ENCODE measurements at places on chromosomes 5 and 9.
A peak's percentile ranks its signal among the peaks of the same experiment; 100 is the strongest.

GRCh38 chr5:106521701-106522100 lies 1149.0 kb downstream of the EFNA5 start:
- DNase-seq = peak; percentile 85

DNA sequence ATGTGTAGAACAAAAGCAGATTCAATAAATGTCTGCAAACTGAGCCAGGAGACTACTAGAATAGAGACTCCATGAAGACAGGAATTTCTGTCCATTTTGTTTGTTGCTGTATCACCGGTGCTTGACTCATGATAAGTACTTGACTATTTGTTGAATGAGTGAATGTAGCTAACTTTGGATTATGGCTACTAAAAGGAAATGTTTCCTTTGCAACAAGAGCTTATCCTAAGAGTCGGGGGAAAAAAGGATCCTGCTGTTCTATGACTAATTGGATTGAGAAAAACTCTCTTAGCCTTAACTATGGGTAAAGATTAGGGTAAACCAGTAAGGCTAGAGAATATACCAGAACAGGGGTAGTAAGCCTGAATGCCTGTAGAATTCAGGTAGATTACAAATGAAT lies 3.5 kb downstream of the PAIP1 start:
- no peak for DNase-seq

GRCh38 chr5:81848362-81848880 lies 97.5 kb upstream of the SSBP2 start:
- no peak for DNase-seq

DNA sequence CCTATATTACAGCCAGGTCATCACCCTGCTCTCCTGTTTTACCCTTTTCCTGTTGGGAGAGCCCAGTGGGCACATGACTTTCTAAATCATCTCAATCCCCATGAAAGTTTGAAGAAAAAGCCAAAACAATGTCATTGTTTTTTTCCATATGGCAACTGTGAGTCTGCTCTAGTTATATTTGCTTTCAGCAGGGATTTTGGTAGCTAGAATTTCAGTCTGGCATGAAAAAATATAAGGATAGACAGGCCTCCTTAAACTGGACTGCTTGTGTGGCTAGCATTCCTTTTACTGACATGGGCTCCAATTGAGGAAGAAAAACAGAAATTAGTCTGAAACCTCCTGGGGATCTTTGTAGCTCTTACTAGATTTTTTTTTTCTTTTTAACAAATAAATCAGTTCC lies 25.6 kb downstream of the MOCS2 start:
- no peak for DNase-seq

GRCh38 chr9:109304347-109304746 lies 16.5 kb downstream of the EPB41L4B start:
- DNase-seq = no peak

- no peak for DNase-seq
Measured at GRCh38 chr9:83005361-83005760, 57.6 kb downstream of the RASEF start.

GRCh38 chr5:39409033-39409432 lies 15.7 kb downstream of the DAB2 start:
- DNase-seq = no peak

GRCh38 chr5:163623986-163624385 lies 118.6 kb downstream of the MAT2B start:
- DNase-seq = no peak

GRCh38 chr5:8491254-8491653 lies 622.3 kb downstream of the MTRR start:
- no peak for DNase-seq

- DNase-seq = no peak
Measured at GRCh38 chr9:113962396-113962795, 86.3 kb downstream of the ZNF618 start.

DNA sequence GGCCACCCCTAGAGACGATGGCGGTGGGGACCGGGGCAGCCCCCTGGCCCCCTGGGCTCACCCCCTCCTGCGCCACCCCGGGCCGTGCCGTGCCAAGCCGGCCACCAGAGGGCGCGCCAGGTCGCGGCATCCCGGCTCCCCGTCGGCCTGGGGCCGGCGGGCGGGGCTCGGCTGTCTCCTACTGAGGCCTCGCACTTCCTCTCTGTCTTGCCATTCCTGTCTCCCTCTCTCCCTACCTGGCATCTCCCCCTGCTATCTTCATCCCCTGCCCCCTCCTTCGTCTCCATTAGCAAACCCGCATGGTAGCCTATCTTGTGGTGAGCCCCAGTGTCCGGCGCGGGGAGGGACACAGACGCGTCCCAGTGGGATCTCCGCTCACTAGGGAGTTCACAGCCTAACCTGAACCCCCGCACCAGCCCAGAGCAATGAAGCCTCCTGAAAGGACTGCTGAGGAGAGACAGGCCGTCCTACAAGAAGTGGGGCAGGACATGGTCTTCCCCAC lies 29.8 kb upstream of the FABP6 start:
- DNase-seq = peak; percentile 39

DNA sequence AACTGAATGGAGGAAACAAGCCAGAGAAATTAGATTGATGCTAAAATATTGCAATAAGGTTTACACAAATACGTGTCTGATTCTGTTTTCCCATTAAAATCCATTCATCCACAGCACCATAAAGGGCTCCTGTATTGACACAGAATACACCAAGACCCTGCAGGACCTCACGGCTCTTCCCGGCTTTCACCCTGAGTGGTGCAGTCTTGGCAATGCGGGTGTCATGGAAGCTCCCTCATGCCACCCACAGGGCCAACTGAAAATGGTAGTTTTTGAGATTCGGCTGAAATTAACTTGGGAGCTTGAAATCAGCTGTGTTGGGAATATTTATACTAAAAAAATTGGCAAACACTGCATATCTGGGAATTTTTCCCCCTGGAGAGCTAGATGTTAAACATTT lies 17.3 kb upstream of the EXOC3 start:
- DNase-seq = peak; percentile 57

GRCh38 chr9:4740638-4741364 lies at the start of gene AK3:
AK3 (minus strand) TSS chr9:4741202; CDS start chr9:4741087, 115 bp downstream.
- peak; percentile 91 for DNase-seq

- DNase-seq = no peak
Measured at GRCh38 chr5:161481922-161482321, 64.6 kb downstream of the GABRB2 start.

DNA sequence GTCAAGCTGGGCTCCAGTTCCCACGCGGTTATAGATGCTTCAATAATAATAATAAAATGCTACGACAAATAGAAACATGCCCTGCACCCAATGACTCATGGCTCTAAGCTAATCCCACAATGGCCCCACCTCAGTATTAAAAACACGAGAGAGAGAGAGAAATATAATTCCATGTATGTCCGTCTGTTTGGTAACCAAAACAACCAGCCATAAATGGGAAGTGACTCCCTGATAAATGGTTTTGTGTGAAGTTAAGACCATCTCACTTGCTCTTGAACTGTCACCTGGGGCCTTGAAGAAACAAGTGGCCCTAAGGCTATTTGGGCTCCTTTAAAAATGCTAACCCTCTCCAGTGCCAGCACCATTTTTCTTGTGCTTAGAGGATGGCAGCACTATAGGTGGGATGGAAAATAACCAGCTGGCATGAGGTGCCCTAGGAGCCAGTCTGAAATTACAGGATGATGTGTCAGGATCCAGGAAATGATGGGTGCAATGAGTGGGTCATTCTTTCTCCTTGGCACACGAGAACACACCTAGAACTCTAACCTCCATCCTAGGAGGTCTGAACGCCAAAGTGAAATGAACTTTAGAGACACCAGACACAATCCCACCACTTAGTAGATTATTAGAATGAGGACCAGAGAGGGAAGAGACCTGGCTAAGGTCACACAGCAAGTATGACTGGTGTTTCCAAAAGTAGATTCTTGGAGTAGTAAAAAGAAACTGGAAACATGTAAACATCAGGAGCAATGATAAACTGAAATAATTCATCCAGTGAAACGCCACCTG lies 35.7 kb upstream of the ADRB2 start:
- DNase-seq = peak; percentile 53

GRCh38 chr5:34556509-34556782 lies 99.7 kb upstream of the RAI14 start:
- DNase-seq = no peak

DNA sequence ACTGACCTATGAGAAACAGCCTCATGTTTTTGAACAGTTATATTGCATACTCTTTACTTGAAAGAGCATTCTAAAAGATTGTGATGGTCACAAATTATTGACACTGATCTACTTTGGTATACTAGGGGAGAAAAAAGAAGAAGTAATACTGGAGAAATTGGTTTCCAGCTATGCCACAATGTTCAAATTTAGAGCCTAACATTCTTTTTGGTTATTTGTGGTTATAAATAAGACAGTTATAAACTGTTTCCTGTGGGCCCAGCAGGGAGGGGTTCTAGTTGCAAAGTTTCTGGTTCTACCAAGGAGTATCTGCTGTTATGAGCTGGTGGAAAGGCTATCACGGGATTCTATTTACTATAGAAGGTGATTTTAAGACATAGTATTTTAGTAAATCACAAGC lies 4.8 kb downstream of the CWC27 start:
- no peak for DNase-seq

DNA sequence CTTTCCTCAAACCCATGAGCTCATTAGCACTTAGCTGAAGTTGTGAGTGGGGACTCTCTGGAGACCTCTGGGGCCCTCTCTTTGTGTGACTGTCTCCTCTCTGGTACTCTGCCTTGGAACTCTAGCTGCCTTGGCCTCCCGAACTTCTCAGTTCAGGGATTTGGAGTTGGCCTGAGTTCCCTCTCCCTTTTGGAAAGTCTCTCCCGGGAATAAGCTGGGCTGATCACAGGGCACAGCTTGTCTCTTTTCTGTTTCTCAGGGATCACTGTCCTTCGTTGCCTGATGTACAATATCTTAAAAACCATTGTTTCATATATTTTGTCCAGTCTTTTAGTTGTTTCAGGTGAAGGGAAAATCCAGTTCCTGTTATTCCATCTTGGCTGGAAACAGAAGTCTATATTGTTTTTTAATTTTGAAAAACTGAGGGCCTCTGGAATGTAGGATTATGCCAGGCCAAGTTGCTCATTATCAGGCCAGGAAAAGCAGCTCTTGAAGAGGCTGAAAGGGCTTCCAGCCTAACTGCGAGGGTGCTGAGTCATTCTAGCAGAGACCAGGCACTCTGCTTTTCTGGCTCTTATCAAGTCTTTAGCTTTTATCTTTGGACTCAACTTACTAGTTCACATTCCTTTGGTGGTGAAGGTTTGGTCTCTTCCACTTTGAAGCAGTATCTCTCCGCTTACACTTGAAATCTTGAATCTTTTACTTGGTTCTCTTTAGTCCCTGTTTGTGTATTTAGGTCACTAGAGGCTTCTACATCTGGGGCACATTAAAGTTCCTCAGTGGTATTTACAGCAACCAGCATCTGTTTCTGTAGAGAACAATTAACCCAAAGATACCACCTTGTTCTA lies 8.4 kb upstream of the RGS3 start:
- DNase-seq = peak; percentile 94

GRCh38 chr9:20623748-20624124 lies 1.4 kb upstream of the MLLT3 start:
- DNase-seq = no peak

- peak; percentile 36 for DNase-seq
Measured at GRCh38 chr9:133355881-133356357, 368 bp downstream of the SURF1 start.

- no peak for DNase-seq
Measured at GRCh38 chr9:30160570-30160969, 2223.9 kb upstream of the ACO1 start.

DNA sequence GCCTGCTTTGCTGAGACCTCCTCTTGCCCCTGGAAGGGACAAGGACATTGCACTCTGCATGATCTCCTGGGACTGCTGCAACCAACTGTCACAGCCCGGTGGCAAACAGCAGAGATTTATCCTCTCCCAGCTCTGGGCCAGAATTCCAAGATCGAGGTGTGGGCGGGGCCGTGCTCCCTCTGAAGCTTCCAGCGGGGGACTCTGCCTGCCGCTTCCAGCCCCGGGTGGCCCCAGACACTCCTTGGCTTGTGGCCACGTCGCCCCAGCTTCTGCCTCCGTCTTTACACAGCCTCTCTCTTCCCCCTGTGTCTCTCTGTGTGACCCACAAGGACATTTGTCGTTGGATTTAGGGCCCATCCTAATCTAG lies 67.1 kb downstream of the COL5A1 start:
- DNase-seq = no peak

- no peak for DNase-seq
Measured at GRCh38 chr5:151030379-151030778, 10.0 kb downstream of the GPX3 start.

- no peak for DNase-seq
Measured at GRCh38 chr5:53067641-53068040, 41.9 kb downstream of the MOCS2 start.

GRCh38 chr5:168005936-168006335 lies 285.5 kb upstream of the WWC1 start:
- DNase-seq = no peak

DNA sequence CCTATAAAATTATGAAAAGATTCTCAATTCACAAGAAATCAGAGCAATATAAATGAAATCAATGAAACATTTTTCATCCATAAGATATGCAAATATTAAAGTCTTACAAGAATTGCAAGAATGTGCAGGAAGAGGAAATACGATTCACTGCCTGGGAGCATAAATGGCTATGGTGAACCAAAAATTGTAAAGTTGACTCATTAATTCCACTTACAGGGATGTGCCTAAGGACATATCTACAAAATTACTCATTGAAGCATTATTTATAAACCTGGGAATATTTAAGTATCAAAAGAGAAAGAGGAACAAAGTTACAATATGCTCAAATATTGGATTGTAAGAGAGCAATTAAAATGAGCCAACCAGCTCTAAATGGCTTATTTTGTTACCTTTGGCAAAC lies 6.9 kb upstream of the NIPSNAP3A start:
- DNase-seq = no peak

DNA sequence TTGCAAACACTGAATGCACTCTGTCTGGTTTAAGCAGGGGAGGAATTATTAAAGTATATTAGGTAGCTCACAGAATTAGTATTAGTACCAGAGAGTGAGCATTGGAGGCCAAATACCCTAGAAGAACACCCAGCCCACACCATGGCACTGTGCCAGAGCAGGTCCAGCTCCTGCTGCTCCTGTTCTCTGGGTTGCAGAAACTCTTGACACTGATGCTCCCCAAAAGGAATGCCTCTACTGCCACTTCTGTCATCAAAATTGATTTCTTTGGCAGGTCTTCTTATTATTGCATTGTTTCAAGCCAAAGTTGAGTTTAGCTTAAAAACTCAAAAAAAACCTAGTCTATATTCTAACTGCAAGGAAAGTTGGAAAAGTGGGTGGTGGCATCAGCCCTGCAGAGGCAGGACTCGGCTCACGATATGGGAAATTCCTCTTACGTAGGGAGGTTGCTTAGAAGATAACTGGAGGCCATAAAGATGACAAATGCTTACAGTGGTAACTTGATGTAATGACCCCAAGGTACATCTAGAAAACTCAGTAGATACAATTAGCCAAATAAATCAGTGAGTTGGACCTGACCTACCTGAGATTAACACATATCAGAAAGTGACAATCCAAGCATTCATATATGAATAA lies 123.4 kb downstream of the CD180 start:
- DNase-seq = no peak

DNA sequence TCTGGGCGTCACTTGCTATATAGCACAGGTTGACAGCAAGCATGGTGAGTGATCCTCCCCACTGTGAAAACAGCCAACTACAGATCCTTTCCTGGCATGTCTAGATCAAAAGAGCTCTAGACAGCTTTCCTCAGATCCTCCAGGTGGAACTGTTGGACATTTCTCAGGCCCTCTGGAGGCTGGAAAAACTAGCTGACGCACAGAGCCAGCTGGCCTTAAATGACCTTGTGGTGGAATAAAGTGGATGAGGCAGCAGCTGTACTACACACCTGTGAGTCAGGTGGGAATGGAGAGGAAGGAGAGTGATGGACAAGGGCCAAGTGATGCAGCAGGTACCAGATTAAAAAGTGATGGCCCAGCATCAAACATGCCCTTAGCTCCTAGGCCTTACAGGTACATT lies 172.7 kb downstream of the TRIM32 start:
- DNase-seq = no peak

- DNase-seq = no peak
Measured at GRCh38 chr9:100112677-100113336, 13.8 kb downstream of the INVS start.
